ENCODE measurements at places on chromosomes 7 and 10.

GRCh38 chr7:47195641-47196040, 386.3 kb downstream of the TNS3 start:
- DNase-seq, result no peak

GRCh38 chr10:114767101-114767985, 54.2 kb upstream of the FHIP2A start:
- peak; percentile 20 for DNase-seq

- DNase-seq, result no peak
Measured at GRCh38 chr10:133460208-133460769, 6.5 kb downstream of the SCART1 start.

DNA sequence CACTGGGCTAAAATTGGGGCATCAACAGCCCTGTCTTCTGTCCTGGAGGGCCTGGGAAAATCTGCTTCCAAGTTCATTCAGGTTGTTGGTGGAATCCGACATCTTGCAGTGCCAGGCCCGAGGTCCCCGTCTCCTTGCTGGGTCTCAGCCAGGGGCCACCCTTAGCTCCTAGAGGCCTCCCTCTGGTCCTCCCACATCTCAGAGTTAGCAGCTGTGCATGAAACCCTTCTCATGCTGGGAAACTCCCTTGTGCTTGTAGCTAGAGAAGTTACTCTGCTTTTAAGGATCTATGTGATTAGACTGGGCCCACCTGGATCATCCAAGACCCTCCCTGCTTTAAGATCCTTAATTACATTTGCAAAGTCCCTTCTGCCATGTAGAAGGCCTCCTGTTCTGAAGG, 15.3 kb downstream of the HIP1 start:
- no peak for DNase-seq

DNA sequence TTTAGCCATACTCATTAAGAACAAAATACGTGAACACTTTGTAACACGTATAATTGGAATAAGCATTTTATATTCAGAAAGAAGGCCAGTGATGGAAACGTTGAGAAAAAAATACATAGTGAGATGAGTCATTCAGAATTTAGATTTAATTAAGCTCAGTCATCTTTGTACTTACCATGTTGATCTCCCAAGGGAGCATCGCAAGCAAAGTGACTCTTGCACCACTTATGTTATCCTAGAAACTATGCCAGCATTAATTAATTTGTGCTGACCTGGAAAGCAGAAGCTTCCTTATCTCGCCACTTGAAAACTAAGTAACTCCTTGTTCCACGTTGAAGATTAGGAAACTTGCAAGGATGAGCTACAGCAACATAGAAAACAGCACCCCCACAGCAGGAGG, 9.7 kb upstream of the MPP7 start:
- DNase-seq, result no peak

DNA sequence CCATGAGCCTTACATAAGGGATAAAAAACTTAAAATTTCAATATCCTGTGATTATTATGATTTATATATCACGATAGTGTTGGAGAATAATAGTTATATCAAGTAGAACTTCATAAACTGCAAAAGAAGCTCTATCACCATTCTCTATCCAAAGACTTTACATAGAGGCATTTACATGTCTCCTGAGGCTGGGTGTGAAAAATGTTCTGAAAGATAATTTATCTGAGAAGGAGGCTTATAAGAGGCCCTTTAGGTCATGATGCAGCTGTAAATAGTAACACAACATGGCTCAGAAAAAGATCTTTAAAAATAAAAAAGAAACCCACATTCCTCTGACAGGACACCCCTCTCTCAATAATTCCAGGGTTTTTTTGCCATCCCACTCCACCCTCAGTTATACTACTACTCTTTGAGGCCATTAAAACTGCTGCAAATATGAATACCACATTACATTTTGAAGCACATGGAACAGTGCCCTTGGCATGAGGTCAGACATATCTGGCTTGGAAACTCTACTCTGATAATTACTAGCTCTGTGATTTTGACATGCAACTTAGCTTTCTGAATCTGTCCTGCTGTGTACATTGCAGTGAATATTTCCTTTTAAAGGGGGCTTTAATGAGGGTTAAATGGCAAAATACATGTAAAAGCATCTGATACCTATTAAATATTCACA, 55.5 kb downstream of the SLC16A12 start:
- DNase-seq, result no peak

- no peak for DNase-seq
Measured at GRCh38 chr7:77197141-77197540, 2.5 kb downstream of the FGL2 start.

DNA sequence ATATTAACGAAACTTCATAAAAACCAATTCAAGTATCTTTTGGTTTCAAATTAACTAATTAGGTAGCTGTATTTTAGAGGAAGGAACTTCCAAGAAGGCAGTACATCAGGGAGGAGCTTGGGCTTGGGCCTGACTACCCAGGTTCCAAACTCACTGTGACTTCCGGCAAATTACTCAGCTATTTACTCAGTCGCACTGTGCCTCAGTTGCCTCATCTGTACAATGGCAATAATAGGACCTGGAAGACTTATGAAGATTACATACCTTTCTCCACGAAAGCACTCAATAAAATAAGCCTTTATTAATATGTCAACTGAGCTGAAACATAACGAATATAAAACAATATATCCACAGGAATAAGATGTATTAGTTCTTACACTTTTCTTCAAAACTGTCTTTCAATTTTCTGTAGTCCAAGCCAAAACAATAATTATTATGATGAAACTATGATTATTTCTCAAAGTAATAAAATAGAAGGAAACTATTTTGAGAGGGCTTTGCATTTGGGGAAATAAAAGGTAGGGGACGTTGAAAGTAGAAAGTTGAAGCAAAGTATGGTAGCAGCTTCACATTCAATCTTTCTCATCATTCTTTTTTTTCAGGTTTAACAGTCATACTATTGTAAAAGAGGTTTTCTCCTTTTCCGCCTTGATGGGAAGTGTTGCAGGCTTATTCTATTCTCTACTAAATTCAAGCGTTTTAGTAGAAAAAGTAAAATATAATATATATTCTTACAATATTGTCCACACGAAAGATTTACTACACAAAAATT, 10.5 kb upstream of the EBLN1 start:
- no peak for DNase-seq

DNA sequence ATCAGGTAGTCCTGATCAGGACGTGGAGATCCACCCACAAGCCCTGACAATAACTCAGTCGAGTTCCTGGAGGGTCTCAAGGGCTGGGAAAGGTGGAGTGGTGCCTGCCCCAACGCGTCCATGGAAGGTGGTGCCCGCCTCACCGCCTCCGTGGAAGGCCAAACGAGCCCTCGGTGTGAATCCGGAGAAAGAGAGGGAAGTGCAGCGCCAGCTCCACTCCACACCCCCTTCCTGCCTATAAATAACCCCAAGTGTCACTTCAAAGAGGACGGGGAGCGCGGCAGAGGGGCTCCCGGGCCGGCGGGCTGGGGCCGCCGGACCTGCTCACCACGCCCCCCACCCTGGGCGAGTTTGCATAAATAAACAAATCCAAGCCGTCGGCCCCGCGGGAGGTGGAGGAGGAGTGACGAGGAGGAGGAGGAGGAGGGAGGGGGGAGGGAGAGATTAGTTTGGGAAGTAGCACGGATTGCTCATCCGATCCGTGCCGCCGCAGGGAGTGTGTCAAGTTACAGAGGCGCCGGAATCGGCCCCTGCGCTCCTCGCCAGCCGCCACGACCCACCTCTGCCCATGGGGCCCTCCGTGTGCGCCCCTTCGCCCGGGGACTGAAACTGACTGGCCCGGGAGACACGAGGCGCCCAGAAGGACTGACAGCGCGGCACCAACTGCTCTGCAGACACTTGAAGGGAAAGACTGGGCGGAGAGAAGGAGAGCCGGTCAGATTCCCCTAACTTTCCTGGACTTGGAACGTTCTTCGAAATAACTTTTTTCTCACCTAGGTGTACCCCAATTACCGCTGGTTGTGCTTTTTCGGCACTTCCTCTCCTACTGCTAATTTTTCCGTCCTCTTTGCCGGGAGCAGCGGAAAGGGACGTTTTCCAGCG, at the start of gene COL13A1:
TSS of gene COL13A1 (plus strand) at position 473 of the 882 bp plus-strand sequence. CDS start 518 bp downstream, outside the sequence.
- DNase-seq, result peak; percentile 12

- no peak for DNase-seq
Measured at GRCh38 chr7:35993113-35993512, 159.9 kb upstream of the EEPD1 start.

- no peak for DNase-seq
Measured at GRCh38 chr7:139304517-139304916, 36.6 kb upstream of the FMC1 start.

- DNase-seq, result no peak
Measured at GRCh38 chr10:10796774-10797415, 220.8 kb upstream of the CELF2 start.

DNA sequence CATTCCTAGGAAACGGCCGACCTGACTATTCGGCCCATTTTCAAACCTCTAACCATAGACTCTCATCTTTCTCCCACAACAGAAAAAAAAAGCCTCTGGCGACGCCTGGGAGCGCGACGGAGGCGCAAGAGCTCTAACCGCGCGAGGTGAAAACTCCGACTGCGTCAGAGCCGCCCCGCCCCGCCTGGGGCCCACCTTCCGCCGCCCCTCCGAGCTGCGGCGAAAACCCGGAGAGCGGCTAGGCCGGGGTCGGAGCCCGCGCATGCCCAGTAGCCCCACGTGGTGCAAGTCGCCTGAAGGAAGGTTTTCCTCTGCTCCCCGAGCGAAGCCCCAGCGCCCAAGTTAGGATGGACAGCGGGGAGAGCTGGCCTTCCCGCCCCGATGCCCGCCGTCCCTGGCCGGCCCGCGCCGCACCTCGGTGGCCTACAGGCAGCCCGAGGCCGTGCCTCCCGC, 683 bp upstream of the SGMS1 start:
- DNase-seq, result peak; percentile 97

DNA sequence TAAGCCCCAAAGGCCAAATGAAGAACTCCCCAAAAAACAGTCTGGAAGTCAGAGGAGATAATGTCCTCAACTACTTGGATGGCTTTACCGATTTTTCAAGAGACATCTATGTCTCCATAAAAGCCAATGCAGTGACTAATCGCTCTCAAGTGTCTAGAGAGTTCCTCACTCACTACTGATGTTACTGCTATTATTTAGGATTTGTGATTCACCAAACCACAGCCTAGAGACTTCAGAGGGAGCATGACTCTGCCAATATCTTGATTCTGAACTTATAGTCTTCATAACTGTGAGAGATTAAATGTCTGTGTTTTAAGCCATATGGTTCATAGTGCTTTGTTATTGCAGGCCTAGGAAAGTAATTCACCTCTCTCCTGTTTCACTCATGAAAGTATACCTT, 160.2 kb downstream of the IPMK start:
- DNase-seq, result no peak

GRCh38 chr7:118300177-118300576, 75.7 kb downstream of the ANKRD7 start:
- DNase-seq, result no peak

GRCh38 chr7:151087245-151088018, 1.2 kb downstream of the AGAP3 start:
- peak; percentile 55 for DNase-seq

GRCh38 chr10:111392910-111393309, 316.1 kb downstream of the ADRA2A start:
- no peak for DNase-seq

- DNase-seq, result no peak
Measured at GRCh38 chr7:505171-505570, 14.5 kb downstream of the PDGFA start.

DNA sequence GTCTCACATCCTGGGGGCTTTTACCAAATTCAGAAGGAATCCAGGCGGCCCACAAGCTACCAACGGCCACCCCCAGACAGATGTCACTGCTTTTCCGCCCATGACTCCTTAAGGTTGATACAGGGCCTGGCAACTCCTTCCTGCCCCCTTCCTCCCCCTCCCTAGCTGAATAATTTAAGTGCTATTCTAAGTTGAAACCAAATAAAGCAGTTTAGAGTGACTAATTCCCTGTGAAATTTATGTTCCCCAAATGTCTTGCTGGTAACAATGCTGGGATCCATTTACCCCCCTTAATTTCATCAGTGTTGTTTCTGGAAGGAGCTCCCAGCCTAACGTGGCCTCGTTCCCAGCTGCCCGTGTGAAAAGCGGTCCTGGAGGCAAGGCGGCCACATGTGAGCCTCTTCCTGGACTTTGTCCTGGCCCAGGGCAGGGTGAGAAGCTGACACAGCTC, 109.6 kb downstream of the TMEM130 start:
- DNase-seq, result no peak

DNA sequence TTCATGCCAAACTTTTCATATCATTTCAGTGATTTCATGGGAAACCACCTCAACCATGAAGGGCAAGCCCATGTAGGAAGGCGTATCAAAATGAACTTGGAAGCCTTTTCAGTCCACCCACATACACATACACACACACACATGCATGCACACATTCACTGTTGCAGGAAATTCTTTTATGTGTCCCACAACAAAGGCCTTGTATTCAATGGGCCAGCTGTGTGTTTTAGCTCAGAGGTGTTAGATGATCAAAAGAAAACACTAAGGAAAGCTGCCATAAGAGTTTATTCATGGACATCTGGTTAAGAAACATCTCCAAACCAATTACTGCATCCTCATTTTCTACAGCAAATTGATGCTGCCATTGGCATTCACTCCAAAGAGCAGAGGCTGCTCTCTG, 74.4 kb upstream of the STK17A start:
- no peak for DNase-seq

DNA sequence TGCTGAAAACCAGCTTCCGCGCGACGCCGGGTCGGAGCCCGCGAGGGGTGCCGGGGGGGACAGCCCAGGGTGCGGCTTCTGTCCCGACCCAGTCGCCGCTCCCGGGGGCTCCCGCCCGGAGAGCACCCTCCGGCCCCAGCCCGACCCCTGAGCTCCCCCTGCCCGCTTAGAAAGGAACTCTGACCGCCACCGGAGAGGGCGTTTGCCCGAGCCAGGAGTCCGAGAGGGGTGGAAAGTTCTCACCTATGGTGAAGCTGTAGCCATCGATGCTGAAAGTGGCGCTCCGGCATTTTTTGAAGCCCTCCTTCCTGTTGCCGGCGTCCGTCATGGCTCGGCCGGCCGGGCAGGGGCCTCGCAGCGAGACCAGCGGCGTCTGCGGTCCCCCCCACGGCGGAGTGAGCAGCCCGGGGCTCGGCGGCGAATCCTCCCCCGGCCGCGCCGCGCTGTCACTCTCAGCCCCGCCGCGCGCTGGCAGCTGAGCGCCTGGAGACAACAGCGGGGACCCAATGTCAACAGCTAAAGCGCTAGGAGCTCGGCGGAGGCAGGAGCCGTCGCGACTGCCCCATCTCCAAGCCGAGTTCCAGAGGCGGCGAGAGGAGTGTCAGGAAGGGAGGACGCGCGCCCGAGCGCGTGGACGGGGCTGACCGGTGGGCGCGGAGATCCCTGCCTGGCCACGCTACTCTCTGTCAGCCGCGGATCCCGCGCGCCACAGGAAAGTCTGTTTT, 191.6 kb downstream of the LSM5 start:
- no peak for DNase-seq

DNA sequence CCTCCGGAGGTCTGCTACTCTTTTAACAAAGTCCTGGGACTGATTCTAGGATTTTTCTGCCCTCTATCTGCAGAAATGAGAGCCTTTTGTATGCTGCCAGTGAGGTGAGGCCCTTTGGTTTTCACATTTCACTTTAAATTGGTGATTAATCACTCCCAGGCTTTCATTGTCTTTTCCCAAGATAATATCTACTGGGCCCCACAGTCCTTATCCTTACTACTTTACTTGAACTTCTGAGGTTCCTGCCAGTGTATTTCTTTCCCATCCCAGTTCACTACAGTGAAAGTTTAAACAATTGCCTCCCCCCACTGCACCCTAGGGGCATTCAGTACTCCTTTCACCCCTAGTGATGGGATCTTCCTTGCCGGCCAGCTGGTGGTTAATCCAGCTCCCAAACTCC, 127.4 kb upstream of the INHBA start:
- no peak for DNase-seq

Data from stimulated activated CD4-positive, alpha-beta T cell treated with anti-CD3 and anti-CD28 coated beads, Interleukin-15, amount 100 ng/mL, for 24 hours (primary cell).